ENCODE measurements at places on chromosomes 7 and 10.

- DNase-seq, result no peak
These were observed 30.3 kb downstream of the C1GALT1 start for GRCh38 chr7:7212612-7213011.

DNA sequence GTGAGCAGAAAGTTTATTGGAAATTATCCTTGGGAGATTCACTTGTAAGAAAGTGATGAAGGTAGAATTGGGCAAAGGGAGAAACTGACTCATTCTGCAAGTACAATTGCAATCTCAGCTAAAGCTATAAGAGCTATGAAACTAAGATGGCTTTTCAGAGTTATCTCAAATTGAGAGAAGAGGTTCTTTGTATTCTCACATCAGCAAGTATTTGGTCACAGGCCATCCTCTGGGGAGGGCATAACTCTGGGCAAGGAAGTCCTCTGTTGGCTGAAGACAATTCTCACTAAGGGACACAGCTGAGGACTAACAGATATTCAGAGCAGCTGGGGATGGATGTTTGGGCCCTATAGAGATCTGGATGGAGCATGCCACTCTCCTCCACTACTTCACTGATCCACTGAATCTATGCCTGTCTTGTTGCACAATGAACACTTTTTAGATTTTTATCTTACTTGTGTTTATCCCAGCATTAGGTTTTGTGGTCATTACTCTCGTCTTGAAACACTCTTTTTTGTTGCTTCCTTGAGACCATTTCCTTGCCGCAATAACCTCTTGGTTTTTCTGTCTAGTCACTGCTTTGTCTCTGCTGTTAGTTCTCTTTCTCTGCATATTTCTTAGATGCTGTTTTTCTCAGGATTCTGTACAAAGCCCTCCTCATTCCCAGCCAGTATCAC is 115.1 kb downstream of the GNAI1 start:
- DNase-seq, result no peak

- DNase-seq, result no peak
These were observed 101.7 kb upstream of the ZNF438 start for GRCh38 chr10:31133251-31133791.

- no peak for DNase-seq
These were observed 77.3 kb upstream of the AKR1E2 start for GRCh38 chr10:4748491-4749270.

Data from nephron progenitor cell (in vitro differentiated cells).